Stimulated activated CD4-positive, alpha-beta T cell treated with anti-CD3 and anti-CD28 coated beads, Interleukin-4, amount 100 ng/mL, for 24 hours (primary cell): ENCODE measurements at places on chromosomes 11 and 22.
A peak's percentile ranks its signal among the peaks of the same experiment; 100 is the strongest.

GRCh38 chr11:131537748-131538147, 167.3 kb downstream of the NTM start:
- DNase-seq, result no peak

- DNase-seq, result no peak
These were observed 87.4 kb upstream of the SHISAL1 start for GRCh38 chr22:44399906-44400762.

GRCh38 chr11:99803501-99803900, 782.8 kb downstream of the CNTN5 start:
- no peak for DNase-seq

GRCh38 chr11:33262011-33262645, 4.9 kb downstream of the HIPK3 start:
- no peak for DNase-seq

DNA sequence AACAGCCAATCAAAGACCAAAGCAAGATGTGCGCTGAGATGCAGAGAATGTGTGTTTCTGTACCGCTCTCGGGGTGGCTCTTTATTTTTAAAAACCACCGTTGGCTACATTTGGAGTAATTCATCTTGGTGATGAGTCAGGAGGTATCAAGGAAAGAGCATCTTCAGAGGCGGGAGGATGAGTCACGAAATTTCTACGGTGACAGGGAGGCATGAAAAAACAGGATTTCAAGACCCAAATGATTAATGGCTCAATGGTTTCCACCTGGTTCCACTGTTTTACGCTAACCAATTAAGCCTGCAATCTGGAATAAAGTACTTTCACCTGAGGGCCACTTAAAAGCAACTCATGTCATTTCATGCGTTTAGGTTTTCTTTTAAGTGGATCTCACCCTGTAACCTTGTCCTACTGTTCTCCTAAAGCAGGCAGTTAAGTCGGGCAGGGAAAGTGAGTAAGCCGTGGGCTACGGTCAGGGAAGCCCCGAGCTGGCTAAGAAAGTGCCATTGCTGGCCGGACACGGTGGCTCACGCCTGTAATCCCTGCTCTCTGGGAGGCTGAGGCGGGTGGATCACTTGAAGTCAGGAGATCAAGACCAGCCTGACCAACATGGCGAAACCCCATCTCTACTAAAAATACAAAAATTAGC, 74.6 kb downstream of the CELSR1 start:
- no peak for DNase-seq

DNA sequence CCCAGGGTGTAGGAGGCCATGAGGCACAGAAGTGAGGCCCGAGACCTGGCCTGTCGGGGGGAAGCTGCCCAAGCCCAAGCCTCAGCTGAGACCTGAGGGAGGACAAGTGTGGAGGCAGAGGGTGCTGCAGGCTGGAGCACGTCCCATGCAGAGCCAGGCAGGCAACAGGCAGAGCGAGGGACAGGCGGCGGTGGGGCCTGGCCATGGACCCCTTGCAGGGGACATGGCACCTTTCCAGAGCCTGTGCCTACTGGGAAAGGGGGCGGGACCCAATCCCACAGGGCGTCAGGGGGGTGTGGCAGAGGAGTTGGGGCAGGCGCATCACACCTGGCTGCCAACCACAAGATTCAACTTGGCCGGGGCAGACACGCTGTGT, 4.3 kb downstream of the TNNI2 start:
- no peak for DNase-seq

DNA sequence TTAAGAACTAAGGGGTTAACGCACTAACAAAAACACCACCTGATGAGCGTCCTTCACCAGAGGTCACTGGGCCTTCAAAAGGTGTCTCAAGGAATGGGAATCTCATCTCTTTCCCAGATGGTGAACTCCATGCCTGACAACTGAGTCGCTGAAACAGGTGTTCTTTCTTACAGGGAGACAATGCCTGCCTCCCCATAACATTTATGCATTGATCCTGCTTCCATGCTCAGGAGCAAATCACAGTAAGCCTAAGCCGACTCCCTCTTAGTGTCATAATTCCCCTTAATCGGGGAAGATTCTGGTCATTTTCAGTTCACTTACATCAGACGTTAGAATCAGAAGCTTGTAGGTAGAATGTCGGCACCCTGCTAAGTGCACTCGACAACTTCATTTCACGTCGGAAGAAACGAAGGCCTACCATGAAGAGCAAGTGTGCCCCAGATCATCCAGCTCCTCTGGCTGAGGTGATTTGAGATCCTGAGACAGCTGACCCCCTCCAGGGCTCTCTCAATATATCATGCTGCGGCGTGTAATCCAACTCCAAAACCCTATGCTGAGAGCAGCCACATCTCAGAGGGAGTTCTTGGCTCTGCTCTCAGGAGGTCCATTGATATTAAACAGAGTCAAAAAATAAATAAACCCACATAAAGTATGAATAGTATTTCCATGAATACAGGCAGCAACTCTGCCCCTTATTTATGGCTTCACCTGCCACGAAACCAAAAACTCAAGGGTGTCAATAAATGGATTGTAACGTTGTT, 163.1 kb downstream of the LARGE1 start:
- DNase-seq, result no peak

DNA sequence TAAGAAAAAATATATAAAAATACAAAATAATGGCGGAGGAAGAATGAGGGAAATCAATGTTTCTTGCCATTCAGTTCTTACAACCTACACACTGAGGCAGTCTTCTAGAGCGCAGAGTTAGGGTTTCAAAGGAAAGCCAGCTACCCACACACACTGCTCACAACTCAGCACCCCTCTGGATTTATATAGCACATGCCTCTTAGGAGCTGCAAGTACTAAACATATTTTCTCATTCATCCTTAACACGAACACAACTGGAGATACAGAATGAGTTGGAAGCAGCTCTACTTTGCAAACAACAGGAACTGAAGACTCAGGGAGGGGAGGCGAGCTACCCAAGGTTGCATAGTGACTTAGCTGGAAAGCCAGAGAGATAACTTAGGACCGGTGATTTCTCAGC, 293.8 kb downstream of the CTTN start:
- no peak for DNase-seq

DNA sequence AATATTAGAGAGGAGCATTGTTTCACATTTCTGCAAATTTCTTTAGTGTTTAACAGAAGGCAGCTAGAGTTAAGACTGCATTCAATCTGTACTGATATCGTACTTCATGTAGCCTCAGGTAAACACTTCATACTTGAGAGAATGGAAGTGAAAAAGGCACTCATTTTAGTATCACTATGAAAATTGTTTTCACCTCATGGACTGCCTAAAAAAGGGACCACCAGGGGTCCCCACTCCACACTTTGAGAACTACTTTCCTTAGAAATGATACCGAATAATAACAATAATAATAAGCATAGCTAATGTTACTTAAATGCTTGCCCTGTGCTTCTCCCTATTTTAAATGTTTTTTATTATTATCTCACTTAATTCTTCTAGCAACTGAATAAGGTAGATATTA, 95.1 kb downstream of the BLID start:
- DNase-seq, result no peak

DNA sequence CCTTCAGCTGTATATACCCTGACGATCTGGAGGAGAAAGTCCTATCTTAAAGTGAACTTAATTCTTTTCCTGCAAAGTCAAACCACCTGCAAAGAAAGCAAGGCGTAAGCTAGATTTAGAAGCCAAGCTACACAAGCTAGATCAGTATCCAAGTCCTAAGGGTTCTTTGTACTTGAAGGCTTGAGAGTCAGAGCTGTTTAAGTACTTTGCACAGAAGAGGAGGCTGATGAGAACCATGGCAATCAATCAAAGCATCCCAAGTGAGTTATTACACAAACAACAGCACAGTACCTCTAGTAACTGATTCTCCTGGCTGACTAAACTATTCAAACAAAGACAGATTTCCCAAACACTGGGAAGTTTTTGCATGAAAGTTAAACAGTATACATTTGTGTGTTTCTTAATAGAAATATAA, 1.9 kb downstream of the CDON start:
- DNase-seq, result no peak

DNA sequence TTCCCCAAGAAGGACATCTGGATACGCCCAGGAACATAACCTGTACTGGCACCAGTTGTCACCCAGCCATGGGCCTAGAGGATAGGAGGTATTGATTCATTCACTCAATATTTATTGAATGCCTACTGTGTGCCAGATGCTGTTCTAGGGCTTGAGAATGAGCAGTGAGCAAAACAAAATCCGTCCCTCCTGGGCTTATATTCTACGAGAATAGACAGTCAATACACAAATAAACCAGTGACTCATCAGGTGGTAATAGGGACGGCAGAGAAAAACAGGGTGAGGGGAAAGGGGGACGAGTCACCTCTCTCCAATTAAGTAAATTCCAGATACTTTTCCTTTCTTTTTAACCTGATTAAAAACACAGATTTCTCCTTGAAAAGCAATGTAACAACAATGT, 103.5 kb downstream of the MICAL2 start:
- no peak for DNase-seq

- DNase-seq, result no peak
These were observed 203.2 kb downstream of the CSNK2A3 start for GRCh38 chr11:11149671-11150459.

DNA sequence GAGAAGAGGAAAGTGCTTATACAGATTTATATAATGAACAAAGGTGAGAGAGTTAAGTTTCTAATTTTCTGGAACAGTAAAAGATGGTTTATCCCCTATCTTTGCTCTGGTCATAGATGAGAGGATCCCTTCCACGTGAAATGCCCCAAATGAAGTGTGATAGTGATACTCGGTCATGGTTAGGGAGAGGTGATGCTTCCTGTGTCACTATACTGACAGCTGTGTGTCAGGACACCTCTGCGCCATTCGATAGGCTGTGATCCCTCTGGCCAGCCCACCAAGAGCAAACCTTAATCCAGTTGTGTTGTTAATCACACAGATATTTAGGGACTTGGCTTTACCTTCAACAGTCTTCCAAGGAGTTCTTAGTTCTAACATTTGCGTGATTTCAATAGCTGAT, 57.7 kb downstream of the NCAM1 start:
- DNase-seq, result no peak

DNA sequence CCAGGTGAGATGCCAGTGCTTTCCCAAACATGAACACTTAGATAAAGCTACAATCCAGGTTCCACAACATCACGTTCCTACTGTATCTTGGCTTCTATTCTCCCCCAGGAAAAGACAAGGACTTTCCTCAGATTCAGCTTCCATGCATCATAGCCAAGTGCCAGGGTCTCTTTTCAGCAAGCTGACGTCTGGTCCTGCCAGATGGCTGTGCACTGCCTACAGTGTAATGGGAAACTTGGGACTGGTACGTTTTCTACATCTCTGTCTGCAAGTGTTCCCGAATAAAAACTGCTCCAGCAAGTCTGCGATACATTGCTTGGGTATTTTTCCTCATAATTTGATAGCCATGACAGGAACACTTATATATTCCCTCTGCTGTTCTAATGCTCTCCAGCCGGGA, 412.5 kb downstream of the FAM181B start:
- no peak for DNase-seq

- no peak for DNase-seq
These were observed 59.3 kb upstream of the SUSD2 start for GRCh38 chr22:24121938-24122337.

DNA sequence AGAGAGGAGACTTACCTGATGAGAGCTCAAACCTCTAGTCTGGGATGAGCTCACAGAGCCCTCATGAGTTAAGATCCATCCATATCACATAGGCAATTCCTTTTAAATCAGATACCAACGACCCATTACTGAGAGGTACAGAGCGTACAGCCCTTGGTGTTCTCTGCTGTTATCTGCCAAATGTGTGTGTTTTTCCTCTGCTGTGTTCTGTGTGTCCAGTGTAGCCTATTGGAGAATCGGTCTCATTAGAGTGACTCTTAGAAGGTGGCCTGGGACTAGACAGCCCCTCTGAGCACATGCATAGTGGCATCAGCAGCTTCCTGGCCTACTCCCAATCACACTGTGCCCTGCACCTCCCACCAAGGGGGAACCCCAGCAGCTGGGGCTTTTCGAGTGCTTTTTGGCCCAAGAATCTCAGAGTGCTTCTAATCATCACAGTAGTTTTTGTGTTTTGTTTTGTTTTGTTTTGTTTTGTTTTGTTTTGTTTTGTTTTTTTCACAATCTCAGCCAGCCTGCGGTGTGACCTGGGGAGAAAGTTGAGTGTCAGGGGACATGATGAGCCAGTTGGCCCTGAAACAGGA, 25.4 kb downstream of the TP53AIP1 start:
- DNase-seq, result no peak

GRCh38 chr22:38881997-38882879, 10.2 kb upstream of the CBX6 start:
- no peak for DNase-seq

DNA sequence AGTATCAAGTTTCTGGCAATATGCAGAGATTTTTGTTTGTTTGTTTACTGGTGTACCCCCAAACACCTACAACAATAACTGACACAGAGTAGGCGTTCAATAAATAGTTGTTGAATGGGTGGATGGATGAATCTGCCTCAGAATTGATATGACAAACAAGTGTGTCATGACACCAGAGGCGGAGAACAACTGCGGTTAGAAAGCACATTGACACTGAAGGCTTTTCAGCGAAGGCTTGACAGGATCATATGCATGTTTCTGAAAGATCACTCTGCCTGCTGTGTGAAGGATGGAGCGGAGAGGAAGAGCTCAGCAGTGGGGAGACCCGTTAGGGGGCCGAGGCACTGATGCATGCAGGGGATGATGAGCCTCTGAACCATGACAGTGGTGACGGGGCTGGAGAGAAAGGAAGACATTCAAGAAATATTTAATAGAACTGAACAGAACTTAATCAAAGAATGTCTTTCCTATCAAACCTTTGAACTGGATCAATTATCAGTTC, 108.5 kb upstream of the USP47 start:
- no peak for DNase-seq

- no peak for DNase-seq
These were observed 986.9 kb upstream of the CHORDC1 start for GRCh38 chr11:91209751-91210150.

GRCh38 chr11:121367844-121368225, 75.3 kb downstream of the SC5D start:
- no peak for DNase-seq

GRCh38 chr22:42887523-42888507, 30.7 kb upstream of the ARFGAP3 start:
- DNase-seq, result no peak

GRCh38 chr11:33802194-33802950, 28.1 kb upstream of the FBXO3 start:
- DNase-seq, result peak; percentile 24

DNA sequence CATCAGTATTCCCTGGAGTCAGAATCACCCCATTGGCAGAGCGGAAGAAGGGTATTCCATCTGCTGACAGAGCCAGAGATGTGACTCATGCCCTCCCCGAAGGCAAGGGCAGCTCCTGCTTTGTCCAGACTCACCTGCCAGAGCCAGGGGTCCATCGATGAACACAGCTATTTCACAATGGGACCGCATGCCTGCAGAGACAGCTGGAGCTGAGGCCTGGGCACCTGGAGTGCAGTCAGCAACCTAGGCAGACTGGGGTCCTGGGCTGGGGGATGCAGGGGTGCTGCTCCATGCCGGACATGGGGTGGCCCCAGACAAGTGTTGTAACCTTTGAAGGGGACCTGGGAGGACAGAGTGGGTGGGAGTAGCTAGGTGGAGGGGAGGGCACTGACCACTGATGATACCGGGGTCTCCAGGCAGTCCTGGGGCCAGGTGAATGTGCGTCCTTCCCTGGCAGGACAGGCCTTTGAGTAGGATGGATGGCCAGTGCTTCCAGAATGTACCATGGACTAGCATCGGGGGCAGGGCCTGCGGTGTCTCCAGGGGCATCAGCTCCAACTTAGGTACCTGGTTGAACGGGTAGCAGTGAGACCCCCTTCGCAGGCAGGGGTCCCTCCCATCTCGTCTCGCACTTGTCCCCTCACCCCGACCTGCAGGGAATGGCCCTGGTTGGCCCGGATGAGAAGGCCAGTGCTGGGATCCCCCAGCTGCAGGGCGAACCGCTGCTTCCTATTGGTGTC, 1.7 kb downstream of the TRPT1 start:
- DNase-seq, result no peak

GRCh38 chr11:45982656-45983470, 60.4 kb downstream of the LARGE2 start:
- DNase-seq, result peak; percentile 61
